ENCODE measurements at places on chromosomes 12 and 14. TPM values are rescaled to one million over a fixed set of nuclear protein-coding genes. Genes with fewer than 3 reads are reported as not detected.
A peak's percentile ranks its signal among the peaks of the same experiment; 100 is the strongest.

DNA sequence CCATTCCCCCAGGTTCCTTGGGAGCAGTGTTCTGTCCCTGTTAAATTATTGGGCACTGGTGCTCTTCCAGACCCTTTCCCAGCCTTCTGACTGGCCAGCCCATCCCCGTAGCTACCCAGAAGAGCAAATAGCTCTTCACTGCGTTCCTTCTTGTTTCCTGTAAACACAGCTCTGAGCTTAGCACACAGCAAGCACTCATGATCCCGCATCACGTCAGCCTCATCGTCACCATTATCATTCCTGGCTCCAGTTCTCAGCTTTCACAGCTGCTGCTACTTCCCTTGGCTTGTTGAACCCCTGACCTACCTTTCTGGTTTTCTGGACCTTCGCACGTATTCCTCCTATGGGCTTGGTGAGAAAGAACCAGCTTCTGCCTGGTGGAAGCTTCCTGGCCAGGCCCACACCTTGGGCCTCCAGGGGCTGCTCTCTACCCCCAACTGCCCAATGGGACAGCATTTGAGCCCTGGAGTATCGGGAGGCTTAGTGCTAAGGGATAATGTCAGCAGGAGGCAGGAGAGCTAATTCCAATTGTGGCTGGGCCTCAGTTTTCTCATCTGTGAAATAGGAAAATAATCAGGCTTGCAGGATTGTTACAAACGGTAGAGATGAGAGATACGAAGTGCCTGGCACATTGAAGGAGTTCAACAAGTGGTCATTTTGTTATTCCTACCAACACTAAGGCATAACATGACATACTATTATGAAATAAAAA lies 22.6 kb upstream of the PAPOLA start:
- no peaks in the 10 kb centered on the region for H3K36me3 ChIP-seq
- peaks cover 3% of the 10 kb centered on the region for H3K27me3 ChIP-seq
- H3K4me3 ChIP-seq, result no peak overlapping the region
- H3K4me1 ChIP-seq, result no peaks in the 10 kb centered on the region

- no peaks in the 10 kb centered on the region for H3K36me3 ChIP-seq
- H3K27ac ChIP-seq, result no peak overlapping the region
- no peaks in the 10 kb centered on the region for H3K4me1 ChIP-seq
- no peak overlapping the region for H3K4me3 ChIP-seq
- no peak for DNase-seq
Measured at GRCh38 chr12:120032242-120032641, 43.2 kb downstream of the BICDL1 start.

- H3K4me3 ChIP-seq, result peak overlapping the region; percentile 19
- peak; percentile 87 for DNase-seq
- H3K36me3 ChIP-seq, result no peaks in the 10 kb centered on the region
- H3K4me1 ChIP-seq, result peaks cover 7% of the 10 kb centered on the region
- no peak overlapping the region for H3K27ac ChIP-seq
Measured at GRCh38 chr12:77062846-77063461, 2.4 kb downstream of the E2F7 start.

- no peak overlapping the region for H3K4me3 ChIP-seq
- DNase-seq, result no peak
Measured at GRCh38 chr12:101779626-101780025, 40.4 kb upstream of the SYCP3 start.

DNA sequence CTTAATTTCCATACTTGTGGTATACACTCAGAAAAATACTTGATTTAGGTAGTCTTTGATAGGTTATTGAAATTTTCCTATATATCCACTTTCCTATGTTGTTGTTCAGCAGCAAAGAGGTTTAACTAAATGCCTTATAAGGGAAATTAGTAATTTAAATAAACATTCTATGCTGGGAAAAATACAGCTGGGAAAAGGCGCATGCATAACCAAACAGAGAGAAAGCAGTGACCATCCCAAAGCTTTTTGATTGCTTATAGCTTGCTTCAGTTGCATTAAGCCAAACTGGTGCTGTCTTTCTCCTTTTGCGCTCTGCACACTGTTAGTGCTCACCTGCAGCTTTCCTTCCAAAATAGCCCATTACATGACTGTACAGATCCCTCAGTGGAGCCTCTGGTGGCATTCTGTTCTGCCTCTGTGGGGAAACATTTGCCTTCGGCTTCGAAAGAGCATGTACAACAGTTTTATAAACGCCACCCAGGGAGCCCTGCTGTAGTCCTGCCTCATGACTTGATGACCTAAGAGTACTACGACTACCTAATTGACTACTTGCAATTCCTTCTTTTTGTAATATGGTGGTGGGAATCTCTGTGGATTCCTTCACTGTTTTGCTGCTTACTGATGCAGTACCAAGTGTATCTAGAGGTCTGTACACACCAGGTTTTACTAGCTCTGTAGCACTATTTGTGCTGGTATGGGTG lies 120.8 kb downstream of the RALGAPA1 start:
- H3K4me3 ChIP-seq, result no peak overlapping the region
- peaks cover 4% of the 10 kb centered on the region for H3K4me1 ChIP-seq
- no peaks in the 10 kb centered on the region for H3K27me3 ChIP-seq
- H3K36me3 ChIP-seq, result no peaks in the 10 kb centered on the region

DNA sequence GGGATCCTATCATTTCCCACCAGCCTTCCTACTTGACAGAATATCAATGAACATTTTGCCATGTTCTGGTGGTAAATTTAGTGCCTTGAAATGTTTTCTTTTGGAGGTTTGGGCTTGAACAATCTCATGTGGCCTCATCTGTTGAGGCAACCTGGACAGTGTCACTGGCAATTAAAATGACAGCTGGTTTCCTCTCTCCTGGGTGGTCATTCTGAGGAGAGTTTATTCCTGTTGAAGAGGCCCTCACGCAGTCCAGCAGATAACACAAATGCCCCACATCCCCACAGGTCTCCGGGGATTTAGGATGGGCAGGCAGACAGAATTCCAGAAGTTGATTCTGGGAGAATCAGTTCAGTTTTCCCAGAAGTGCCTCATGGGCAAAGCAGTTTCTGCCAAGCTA lies 41.9 kb downstream of the MMAB start:
- H3K36me3 ChIP-seq, result peaks cover 61% of the 10 kb centered on the region
- no peak overlapping the region for H3K4me3 ChIP-seq
- no peak overlapping the region for H3K27ac ChIP-seq
- H3K27me3 ChIP-seq, result no peaks in the 10 kb centered on the region

DNA sequence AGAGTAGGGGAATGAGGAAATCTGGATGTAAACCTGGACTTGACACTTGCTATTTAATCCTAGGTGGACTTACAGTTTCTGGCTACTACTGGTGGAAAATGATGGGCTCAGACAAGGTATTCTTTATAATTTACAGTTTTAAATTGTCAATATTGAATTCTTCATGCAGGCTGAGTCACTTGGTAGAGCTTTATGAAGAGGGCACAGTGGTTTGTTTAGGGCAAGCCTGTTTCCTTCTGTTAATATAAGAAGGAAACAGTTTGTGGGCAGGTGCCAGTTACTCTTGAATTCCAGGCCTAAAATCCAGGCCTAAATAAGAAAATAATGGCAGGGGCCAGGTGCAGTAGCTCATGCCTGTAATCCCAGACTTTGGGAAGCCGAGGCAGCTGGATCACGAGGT lies 355.8 kb upstream of the RGS6 start:
- no peak overlapping the region for H3K4me3 ChIP-seq
- no peaks in the 10 kb centered on the region for H3K27me3 ChIP-seq
- H3K27ac ChIP-seq, result no peak overlapping the region
- no peak for DNase-seq

DNA sequence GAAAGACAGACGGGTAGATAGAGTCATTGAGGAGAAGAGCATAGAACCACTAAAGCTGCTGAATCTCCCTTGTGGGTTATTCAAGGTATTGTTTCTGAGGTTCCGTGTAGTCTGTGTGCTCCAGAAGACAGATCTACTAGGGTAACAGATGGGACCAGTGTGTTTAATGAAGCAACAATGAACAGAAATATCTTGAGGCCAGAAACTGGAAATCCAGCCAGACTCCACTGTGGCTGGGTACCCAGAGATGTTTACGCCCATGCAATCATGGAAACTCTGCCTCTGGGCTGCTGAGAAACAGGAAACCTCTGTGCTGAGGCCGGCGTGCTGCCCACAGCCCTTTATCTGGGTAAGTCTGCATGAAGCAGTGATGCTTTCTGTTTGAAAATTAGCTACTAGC lies 8.3 kb downstream of the PROX2 start:
- H3K4me1 ChIP-seq, result no peaks in the 10 kb centered on the region
- H3K36me3 ChIP-seq, result no peaks in the 10 kb centered on the region
- DNase-seq, result peak; percentile 28
- peaks cover 10% of the 10 kb centered on the region for H3K27me3 ChIP-seq

- H3K27me3 ChIP-seq, result no peaks in the 10 kb centered on the region
- no peak overlapping the region for H3K4me3 ChIP-seq
- no peak overlapping the region for H3K27ac ChIP-seq
- no peaks in the 10 kb centered on the region for H3K36me3 ChIP-seq
Measured at GRCh38 chr12:46886541-46887041, 60.8 kb upstream of the SLC38A4 start.

- no peak overlapping the region for H3K27ac ChIP-seq
- no peaks in the 10 kb centered on the region for H3K27me3 ChIP-seq
- no peaks in the 10 kb centered on the region for H3K4me1 ChIP-seq
- no peak overlapping the region for H3K4me3 ChIP-seq
- no peak for DNase-seq
- no peaks in the 10 kb centered on the region for H3K36me3 ChIP-seq
Measured at GRCh38 chr14:104362761-104363605, 216.6 kb upstream of the C14orf180 start.

- no peak overlapping the region for H3K4me3 ChIP-seq
- no peak for DNase-seq
- no peaks in the 10 kb centered on the region for H3K4me1 ChIP-seq
- no peaks in the 10 kb centered on the region for H3K27me3 ChIP-seq
- H3K36me3 ChIP-seq, result no peaks in the 10 kb centered on the region
Measured at GRCh38 chr12:120797677-120798642, 72.3 kb downstream of the ACADS start.

DNA sequence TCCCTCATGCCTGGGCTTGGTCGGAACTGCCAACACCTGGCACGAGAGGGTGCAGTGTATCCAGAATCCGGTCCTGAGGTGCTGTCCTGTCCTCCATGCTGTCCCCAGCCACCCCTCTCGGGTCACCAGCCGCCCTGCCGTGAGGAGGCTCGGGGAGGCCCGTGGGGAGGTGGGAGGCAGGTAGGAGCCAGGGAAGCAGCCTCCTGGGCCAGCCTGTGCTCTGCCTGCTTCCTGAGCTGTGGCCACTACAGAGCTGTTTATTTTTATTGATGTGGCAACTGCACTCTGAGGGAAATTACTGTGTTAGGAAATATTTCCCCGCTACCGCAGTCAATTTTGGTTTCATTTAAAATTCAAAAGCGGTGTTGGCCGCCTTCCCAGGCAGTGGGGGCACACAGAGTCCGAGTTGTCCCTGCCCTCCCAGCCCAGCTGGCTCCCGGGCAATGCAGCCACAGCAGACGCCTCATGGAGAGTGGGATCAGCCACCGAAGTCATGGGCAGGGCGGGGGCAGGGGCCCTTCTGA lies 18.3 kb downstream of the NOC4L start:
- H3K27ac ChIP-seq, result no peak overlapping the region
- no peak overlapping the region for H3K4me3 ChIP-seq
- DNase-seq, result peak; percentile 77
- no peaks in the 10 kb centered on the region for H3K36me3 ChIP-seq
- peaks cover 7% of the 10 kb centered on the region for H3K4me1 ChIP-seq

DNA sequence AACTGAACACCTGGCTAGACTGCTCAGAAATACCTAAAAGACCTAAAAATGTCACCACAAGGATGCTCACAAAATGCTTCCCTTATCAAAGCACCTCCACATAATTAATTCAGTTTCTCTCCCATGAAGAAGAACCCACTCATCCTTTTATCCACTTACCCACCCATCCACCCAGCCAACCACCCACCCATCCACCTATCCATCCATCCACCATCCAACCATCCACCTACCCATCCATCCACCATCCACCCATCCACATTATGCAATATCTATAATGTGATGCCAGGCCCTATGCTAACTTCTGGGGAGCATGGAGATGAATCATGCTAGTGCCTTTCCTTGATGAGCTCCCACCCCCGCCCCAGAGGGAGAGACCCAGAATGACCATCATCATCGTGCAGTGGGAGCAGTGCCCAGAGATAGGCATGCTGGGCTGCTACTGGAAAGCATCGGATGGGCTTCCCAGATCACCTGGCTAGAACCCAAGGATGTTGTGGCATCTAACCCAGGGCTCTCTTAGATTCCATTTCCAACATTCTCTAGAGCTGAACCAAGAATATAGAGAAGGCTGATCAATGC lies 166.6 kb downstream of the TTC7B start:
- H3K4me3 ChIP-seq, result no peak overlapping the region
- DNase-seq, result no peak
- peaks cover 12% of the 10 kb centered on the region for H3K4me1 ChIP-seq
- peaks cover 11% of the 10 kb centered on the region for H3K36me3 ChIP-seq

DNA sequence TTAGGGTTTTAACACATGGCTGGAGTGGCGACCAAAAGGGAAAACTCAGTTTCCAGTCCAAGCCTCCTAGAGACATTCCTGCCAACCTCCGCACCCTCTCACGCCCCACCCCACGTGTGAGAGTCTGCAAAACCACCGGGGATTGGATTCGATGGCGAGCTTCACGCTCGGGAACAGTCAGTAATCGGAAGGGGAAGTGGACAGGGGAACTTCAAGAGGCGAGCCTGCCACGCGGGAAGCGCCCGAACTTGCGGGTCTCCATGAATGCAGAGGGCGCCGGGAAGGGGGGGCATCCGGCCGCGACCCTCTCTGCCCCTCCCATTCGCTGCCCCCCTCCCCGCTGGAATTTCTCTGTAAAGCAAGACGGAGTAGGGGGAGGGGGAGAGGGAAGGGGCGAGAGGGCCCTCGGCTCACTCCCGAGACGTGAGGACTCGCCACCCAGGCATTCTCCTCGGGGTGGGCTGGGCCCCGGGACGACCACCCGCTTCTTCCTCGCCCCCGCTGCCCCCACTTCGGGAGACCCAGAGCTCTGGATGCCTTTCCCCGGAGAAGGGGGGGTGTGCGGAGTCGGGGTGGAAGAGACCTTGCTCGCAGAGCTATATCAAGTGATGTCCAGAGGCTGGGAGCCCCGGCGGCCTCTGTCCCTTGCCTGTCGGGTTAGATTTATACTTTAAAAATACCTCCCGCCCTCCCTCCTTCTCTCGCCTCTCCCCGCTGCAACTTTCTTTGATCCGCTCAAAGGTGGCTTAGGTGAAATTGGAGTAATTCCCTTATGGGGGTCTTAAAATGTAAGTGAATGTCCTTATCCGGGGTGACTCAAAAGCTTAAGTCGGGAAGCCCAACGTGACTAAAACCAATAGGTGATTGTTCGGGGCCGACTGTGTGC lies 2.5 kb upstream of the CCND2 start:
- peak overlapping the region; percentile 14 for H3K4me3 ChIP-seq
- H3K27me3 ChIP-seq, result peaks cover 85% of the 10 kb centered on the region
- no peak for DNase-seq
- H3K36me3 ChIP-seq, result no peaks in the 10 kb centered on the region
- no peak overlapping the region for H3K27ac ChIP-seq
- peaks cover 3% of the 10 kb centered on the region for H3K4me1 ChIP-seq

DNA sequence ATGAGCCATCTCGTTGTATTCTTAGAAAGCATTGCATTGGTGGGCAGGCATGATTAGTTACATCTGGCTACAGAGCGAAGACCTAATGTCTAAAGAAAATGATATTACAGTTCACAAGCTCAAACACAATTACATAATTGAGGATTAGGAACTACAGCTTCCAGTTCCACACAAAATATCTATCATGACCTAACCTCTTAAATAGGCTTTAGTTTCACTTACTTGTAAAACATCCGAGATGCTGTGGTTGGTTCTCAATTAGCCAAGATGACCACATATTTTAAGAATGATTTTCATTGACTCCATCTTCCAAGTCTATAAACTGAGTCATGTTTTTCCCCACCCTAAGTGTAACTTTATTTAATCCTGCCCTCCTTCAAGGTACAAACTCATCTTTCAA lies 69.5 kb downstream of the LRIG3 start:
- no peaks in the 10 kb centered on the region for H3K36me3 ChIP-seq
- DNase-seq, result no peak
- H3K4me1 ChIP-seq, result no peaks in the 10 kb centered on the region
- H3K4me3 ChIP-seq, result no peak overlapping the region
- H3K27me3 ChIP-seq, result no peaks in the 10 kb centered on the region

CLEC2A gene
- total RNA-seq, result not detected

COCH gene
- total RNA-seq, result 0.28 TPM

SMIM41 gene
- not detected for total RNA-seq

DPPA3 gene
- not detected for total RNA-seq

Data from IMR-90 (cell line).